Lower lobe of right lung (tissue), 2 donors: ENCODE measurements at places on chromosomes 1 and 21.
A peak's percentile ranks its signal among the peaks of the same experiment; 100 is the strongest.

DNA sequence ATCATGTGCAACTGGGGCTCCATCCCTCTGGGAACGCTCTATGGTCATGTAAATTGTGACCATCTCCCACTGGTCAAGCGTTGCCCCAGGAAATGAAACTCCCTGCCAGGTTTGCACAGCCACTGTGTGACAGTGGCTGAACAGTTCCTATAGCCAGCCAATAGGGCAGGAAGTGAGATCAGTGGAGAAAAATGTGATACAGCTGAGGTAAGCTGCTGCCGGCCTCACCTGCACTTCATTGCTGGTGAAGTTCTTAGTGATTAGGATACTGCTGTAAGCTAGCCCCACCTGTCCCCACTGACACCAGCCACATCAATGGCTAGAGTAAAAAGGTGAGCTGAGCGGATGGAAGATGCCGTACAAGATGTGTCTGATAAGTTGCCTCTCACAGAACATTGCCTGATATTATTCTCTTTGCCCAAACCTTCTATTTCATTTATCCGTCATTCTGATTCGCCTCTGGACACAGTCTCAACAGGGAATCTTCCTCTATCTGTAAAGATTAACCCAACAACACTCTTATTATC lies 38.4 kb upstream of the CDC42BPA start:
- no peak for DNase-seq

- no peak for DNase-seq
Observed at GRCh38 chr1:79323239-79324025, 316.9 kb upstream of the ADGRL4 start.

DNA sequence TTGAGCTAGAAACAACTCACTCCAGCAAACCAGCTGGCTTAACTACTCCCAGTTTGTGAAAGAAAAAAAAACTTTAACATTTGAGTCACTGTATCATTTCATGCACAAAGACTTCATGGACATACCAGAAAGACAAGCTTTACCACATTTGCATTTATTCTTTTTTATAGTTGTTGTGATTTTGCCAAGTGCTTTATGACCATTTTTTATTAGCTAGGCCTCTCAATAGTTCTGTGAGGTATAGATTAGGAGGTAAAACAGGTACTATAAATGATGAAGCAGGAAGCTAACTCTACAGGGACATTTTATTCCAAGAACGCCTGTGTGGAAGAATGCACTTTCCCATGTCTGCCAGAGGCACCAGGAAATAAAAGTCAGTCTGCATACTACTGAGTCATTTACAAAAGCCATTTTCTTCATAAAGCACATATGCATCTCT lies 8.2 kb upstream of the DENND1B start:
- DNase-seq = no peak

DNA sequence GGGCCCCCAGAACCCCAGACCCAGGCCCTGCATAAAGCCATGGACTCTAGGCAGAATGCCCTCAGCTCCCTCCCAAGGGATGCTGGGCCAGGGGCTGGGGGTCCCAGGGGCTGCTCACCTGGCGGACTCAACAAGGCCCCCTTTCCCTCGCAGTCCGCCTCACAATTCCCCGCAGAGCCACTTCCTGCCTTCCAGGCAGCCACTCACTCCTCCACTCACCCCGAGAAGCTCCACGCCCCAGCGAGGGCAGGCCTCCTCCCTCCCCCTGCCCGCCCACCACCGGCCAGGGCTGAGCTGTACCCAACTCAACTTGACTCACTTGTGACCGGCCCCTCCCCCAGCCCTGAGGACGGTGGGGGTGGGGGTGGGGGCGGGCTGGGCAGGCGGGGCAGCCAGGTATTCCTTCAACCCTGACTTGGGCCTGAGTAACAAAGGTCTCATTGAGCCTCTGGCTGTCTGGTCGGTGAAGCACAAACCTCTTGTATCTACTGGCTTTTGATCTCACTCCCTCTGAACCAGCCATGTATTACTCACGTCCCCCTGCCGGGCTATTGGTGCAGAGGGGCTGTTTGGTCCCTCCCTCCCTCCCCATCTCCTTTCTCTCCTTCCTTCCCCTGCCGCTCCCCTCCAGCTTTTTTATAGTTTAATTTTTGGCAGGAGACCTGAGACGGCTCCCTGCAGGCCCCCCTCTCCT lies 5.9 kb downstream of the BLACAT1 start:
- DNase-seq = peak; percentile 80

- no peak for DNase-seq
Observed at GRCh38 chr1:84851839-84852238, 41.2 kb downstream of the LPAR3 start.

DNA sequence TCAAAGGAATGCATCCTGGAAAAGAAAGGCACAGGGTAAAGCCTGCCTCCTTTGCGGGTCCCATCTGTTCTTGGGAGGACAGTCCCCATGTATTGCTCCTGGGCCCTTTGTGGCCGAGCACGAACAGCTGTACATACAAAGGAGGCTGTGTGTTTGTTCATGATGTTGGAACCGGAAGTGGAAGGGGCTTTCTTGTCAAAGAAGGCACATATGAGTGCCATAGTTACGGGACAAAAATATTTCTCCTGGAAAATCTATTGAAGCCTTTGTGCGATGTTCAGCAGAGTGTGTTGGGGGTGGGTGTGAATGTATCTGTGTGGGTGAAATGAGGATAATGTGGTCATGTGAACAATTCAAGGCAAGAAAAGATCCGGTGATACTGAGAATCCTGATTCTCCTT lies 297.6 kb downstream of the DISC1 start:
- no peak for DNase-seq

GRCh38 chr1:165644064-165644735 lies 13.2 kb downstream of the MGST3 start:
- DNase-seq = no peak

GRCh38 chr1:220696226-220696862 lies 6.2 kb downstream of the C1orf115 start:
- DNase-seq = no peak

DNA sequence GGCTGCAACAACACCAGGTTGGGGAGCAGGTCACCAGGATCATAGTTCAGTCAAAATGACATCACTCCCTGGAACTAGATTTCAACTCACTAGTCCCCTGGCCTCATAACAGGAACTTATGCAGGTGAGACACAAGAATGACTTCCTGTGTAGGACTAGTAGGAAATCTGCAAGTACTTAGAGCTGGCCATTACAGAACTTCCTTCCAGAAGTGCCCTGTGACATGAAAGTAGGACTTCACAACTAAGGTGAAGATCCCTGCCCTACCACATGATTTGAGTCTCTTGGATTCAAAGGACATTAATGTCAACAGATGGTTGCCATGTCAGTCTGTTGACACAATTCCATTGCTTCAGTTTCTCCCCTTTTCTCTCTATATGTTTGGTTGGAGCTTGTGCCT lies 223.1 kb downstream of the RPS6KC1 start:
- DNase-seq = no peak

DNA sequence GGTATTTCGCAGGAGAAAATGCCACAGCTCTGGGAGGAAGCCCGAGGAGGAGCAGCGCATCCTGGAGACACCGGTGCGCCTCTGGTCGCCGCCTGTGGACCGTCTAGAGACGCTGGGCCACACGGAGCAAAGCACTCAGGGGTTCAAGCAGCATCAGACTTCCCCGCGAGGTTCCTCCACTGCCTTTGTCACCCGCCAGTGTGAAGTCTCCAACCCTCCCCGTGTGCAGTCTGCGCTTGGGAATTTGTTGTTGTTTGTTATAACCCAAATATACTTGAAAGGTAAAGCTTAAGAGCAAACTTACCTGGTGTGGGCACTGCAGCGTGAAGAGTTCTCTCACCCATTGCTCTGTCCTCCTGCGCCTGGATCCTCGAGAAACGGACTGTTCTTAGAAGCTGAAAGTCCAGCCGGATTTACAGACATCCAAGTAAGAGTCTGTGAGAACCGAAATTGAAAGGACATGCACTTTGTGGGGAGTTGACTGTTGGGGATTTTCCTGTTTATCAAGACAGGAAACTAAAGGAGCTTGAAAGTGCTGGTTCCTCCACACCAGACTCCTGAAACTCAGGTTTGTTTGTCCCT lies at the start of gene GBP4:
Gene GBP4 (minus strand): TSS at position 452 of the 582 bp plus-strand sequence. CDS start 108 bp downstream, at position 344.
- DNase-seq = peak; percentile 64

- peak; percentile 89 for DNase-seq
Observed at GRCh38 chr1:109640285-109640865, 15.5 kb upstream of the GSTM4 start.

GRCh38 chr1:160584784-160585183 lies 5.5 kb upstream of the CD84 start:
- DNase-seq = no peak

- DNase-seq = peak; percentile 84
Observed at GRCh38 chr1:156445789-156446263, 54.7 kb downstream of the MEF2D start.

DNA sequence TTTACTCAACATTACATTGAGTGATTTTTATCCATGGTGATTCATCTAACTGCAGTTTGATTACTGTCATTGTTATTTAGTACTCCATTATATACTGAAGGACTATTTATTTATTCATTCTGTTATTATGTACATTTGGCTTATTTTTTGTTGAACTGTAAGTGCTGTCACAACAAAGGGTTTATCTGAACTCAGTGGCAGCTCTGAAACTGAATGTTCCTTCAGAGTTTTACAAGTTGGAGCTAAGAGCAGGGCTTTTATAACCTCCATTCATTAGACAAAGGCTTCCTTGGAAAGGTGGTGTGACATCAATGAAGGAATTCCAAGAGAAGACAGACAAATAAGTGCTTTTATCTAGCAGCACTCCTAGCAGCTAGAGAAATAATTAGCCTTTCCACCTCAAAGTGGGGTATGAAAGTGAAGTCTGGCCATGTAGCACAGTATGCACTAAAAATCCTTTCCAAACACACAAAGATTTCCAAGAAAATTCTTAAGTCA lies 83.3 kb upstream of the GORAB start:
- DNase-seq = no peak

- DNase-seq = no peak
Observed at GRCh38 chr1:64163970-64164369, 39.5 kb upstream of the UBE2U start.

GRCh38 chr1:155044812-155045657 lies 6.1 kb upstream of the ADAM15 start:
- peak; percentile 90 for DNase-seq

DNA sequence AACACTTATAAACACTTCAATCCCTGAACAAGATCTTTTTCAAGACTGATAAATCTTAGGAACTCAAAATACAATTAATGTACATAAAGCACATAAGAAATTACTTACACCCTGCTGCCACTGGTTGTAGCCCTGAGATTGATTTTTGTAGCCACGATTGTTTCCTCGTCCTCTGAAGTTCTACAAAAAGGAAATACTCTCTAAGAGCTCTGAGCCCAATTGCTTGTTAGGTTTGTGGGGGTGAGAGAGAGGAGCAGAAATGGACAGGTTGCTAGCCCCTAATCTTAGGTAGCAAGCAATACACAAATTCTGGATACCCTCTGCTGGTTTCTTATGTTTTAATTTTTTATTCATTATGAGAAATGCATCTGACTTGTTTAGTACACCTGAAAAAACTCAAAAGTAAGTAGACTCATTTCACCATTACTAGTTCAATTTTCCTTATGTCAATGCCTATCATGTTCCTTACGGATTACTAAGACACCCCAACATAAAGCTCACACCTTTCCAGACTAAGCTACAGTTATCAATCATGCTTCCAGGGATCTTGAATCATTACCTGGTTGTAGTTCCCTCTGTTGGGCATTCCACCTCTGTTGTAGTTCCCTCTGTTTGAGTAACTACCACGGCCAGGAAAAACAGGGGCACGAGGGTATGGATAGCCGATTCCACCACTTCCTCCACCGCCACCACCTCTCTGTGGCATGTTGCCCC lies 9.3 kb downstream of the HNRNPU start:
- DNase-seq = no peak

DNA sequence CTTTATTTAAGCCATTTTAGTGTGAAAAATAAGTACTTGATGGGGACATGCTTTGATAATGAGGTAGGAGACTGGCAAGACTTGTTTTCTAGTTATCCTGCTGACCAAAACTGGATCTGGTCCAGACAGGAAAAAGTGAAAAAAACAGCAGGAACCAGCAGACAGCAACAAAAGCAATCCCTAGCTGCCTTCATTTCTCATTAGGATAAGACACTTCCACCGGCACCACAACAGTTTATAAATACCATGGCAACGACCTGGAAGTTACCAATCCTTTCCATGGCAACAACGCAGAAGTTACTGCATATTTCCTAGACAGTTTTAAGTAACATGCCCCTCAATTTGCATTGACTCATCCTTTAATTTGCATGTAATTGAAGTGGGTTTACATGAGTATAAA lies 993.8 kb upstream of the NCAM2 start:
- no peak for DNase-seq

DNA sequence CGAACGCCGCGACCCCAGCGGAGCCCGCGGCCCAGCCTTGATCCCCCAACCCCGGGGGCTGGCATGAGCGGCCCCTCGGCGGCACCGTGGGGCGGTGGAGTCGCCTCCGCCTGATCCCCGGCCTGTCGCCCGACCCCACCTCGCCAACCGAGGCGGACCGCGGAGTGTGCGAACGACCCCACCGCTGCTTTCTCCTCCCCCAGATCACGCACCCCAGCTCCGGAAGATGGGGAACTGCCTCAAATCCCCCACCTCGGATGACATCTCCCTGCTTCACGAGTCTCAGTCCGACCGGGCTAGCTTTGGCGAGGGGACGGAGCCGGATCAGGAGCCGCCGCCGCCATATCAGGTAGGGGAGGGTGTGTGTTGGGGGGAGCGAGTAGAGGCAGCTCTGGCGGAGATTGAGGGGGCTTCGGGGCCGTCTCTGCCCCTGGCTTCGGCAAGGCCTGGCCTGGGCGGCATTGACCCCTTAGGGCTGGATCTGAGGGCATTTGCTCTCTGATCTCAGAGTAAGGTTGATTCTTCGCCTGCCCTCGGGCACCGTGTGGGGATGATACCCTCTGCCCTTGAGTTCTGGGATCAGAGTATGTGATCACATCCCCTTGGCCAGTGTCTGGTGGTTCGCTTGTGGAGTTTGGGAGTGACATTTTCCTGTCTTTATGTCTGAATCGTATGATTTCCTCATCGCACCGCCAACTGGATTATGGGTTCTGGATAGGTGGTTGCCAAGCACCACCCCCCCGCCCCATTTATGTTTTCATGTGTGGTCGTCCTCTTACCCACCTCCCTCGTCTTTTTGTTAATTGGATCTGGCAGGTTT lies 668 bp downstream of the RNF11 start:
- DNase-seq = peak; percentile 59

DNA sequence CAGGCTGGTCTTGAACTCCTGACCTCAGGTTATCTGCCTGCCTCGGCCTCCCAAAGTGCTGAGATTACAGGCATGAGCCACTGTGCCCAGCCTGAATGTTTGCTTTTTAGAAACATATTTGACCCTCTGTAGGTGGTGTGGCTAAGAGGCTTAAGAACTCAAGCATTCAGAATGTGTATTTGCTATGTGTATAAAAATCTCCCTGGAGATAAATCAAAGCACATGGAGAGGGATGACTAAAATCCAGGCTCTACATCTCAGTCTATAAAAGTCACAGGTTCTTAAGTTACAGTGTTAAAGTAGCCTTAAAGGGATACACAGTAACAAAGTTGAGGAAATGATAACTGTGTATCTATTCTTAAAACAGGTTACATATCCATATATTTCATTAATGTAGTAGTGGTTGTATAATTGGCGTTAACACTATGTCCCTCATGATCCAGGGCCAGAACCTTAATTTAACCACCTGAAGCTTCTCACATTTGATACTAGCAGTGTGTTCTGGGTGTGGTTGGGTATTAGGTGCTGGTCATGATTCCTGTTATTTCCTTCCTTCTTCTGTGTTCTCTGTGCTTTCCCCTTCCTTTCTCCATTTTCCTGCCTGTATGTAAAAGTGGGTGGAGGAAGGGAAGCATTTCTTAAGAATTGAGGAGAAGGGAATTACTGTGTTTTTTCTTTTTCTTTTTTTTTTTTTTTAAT lies 16.2 kb downstream of the GIPC2 start:
- no peak for DNase-seq

- DNase-seq = no peak
Observed at GRCh38 chr1:36397083-36397377, 678 bp downstream of the LSM10 start.

- no peak for DNase-seq
Observed at GRCh38 chr1:198101716-198102453, 54.9 kb upstream of the NEK7 start.
